Testis (tissue), 5 donors: ENCODE measurements at places on chromosomes 16 and 17. TPM values are rescaled to one million over a fixed set of nuclear protein-coding genes. Genes with fewer than 3 reads are reported as not detected.

GRCh38 chr17:75012096-75012345, 449 bp upstream of the MRPL58 start:
- DNase-seq, result no peak
- H3K27ac ChIP-seq, result peak overlapping the region; percentile 68
- H3K4me1 ChIP-seq, result peaks cover 8% of the 10 kb centered on the region
- peak overlapping the region; percentile 72 for H3K4me3 ChIP-seq
- H3K36me3 ChIP-seq, result no peaks in the 10 kb centered on the region

Gene HOXB4
- 1.6 TPM for total RNA-seq

GRCh38 chr16:56269281-56269680, 78.0 kb downstream of the GNAO1 start:
- H3K4me3 ChIP-seq, result no peak overlapping the region
- H3K36me3 ChIP-seq, result no peaks in the 10 kb centered on the region
- H3K27me3 ChIP-seq, result no peaks in the 10 kb centered on the region

- no peaks in the 10 kb centered on the region for H3K36me3 ChIP-seq
- H3K4me3 ChIP-seq, result no peak overlapping the region
- H3K27ac ChIP-seq, result no peak overlapping the region
- H3K27me3 ChIP-seq, result no peaks in the 10 kb centered on the region
- DNase-seq, result no peak
These were observed 31.9 kb upstream of the ANKFN1 start for GRCh38 chr17:56121191-56122051.

GRCh38 chr16:2476741-2477140, 1.8 kb downstream of the TBC1D24 start:
- no peak for DNase-seq
- H3K4me1 ChIP-seq, result peaks cover 11% of the 10 kb centered on the region
- no peaks in the 10 kb centered on the region for H3K36me3 ChIP-seq
- no peak overlapping the region for H3K4me3 ChIP-seq
- no peak overlapping the region for H3K27ac ChIP-seq
- H3K27me3 ChIP-seq, result no peaks in the 10 kb centered on the region

Gene SCGB1C2
- not detected for total RNA-seq

Gene MYCBPAP
- 91.7 TPM for total RNA-seq

GRCh38 chr17:10776381-10776780, 27.5 kb downstream of the TMEM238L start:
- no peaks in the 10 kb centered on the region for H3K36me3 ChIP-seq
- H3K27ac ChIP-seq, result peak overlapping the region; percentile 60
- no peaks in the 10 kb centered on the region for H3K27me3 ChIP-seq
- peak; percentile 71 for DNase-seq

GRCh38 chr16:70653406-70653805, 7.0 kb downstream of the IL34 start:
- no peak for DNase-seq
- H3K4me1 ChIP-seq, result peaks cover 8% of the 10 kb centered on the region
- H3K4me3 ChIP-seq, result no peak overlapping the region
- H3K36me3 ChIP-seq, result no peaks in the 10 kb centered on the region

DNA sequence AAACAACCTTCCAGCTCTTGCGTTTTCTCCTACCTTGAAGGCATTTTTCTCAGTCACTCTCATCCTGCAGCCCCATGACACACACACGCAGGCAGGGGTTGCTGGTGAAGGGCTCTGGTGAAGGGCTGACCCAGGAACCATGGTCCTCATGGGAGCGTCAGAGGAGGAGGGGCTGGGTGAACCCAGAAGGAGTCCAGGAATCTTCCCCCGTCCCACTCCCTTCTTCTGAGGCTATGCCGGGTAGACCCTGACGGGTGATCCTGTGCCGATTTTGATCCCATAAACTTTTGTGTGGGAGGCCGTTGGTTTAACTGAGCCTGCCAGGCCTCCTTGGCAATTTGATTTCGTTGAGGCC, 278.4 kb upstream of the FOXF1 start:
- H3K27me3 ChIP-seq, result no peaks in the 10 kb centered on the region
- H3K27ac ChIP-seq, result no peak overlapping the region
- DNase-seq, result no peak
- no peaks in the 10 kb centered on the region for H3K36me3 ChIP-seq
- H3K4me1 ChIP-seq, result no peaks in the 10 kb centered on the region
- H3K4me3 ChIP-seq, result no peak overlapping the region

- DNase-seq, result peak; percentile 84
- no peaks in the 10 kb centered on the region for H3K27me3 ChIP-seq
- H3K4me3 ChIP-seq, result no peak overlapping the region
These were observed 34.3 kb downstream of the SEC14L1 start for GRCh38 chr17:77174928-77175661.

GRCh38 chr16:76963614-76964315, 227.2 kb upstream of the MON1B start:
- H3K4me1 ChIP-seq, result no peaks in the 10 kb centered on the region
- no peak overlapping the region for H3K4me3 ChIP-seq
- H3K27me3 ChIP-seq, result no peaks in the 10 kb centered on the region
- no peaks in the 10 kb centered on the region for H3K36me3 ChIP-seq

- H3K4me1 ChIP-seq, result no peaks in the 10 kb centered on the region
- H3K36me3 ChIP-seq, result no peaks in the 10 kb centered on the region
- no peak for DNase-seq
- no peaks in the 10 kb centered on the region for H3K27me3 ChIP-seq
These were observed 12.7 kb upstream of the RCVRN start for GRCh38 chr17:9917801-9918200.

DNA sequence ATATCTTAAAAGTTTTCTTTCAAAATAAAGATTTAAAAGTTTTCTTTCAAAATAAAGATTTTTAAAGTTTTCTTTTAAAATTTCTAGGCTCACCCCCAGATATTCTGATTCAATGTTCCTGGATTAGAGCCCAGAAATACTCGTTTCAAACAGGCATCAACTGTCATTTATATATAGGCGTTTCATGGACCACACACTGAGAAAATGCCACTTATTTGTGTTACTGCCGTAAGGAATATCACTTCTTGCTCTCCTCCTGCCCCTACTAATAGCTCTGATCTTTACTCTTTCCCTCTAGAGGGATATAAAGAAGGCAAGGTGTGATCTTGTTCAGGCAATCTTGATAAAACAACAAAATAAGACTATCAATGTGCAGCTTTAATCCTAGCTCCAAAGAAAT, 1324.1 kb downstream of the CDH8 start:
- no peak overlapping the region for H3K4me3 ChIP-seq
- no peaks in the 10 kb centered on the region for H3K27me3 ChIP-seq
- no peak for DNase-seq

- H3K36me3 ChIP-seq, result no peaks in the 10 kb centered on the region
- DNase-seq, result no peak
- peaks cover 19% of the 10 kb centered on the region for H3K4me1 ChIP-seq
These were observed 50.6 kb downstream of the SPECC1 start for GRCh38 chr17:20059728-20060188.

DNA sequence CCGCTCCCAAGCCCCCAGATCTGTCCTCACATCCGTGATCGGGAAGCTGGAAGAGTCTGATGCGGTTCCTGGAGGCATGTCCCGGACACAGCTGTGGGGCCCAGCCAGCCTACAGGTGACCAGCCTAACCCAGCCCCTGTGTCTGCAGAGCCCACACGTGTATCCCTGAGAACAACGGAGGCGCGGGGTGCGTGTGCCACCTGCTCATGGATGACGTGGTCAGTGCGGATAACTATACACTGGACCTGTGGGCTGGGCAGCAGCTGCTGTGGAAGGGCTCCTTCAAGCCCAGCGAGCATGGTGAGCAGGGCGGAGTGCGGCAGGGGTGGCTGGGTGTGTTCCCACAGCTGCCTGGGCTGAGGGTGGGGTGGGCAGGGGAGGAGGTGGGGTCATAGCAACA, 30.9 kb downstream of the IL4R start:
- no peaks in the 10 kb centered on the region for H3K27me3 ChIP-seq
- H3K4me3 ChIP-seq, result no peak overlapping the region
- H3K4me1 ChIP-seq, result no peaks in the 10 kb centered on the region
- H3K36me3 ChIP-seq, result no peaks in the 10 kb centered on the region
- no peak for DNase-seq

Gene C16orf46
- 15.2 TPM for total RNA-seq

Gene CACNG1
- not detected for total RNA-seq

DNA sequence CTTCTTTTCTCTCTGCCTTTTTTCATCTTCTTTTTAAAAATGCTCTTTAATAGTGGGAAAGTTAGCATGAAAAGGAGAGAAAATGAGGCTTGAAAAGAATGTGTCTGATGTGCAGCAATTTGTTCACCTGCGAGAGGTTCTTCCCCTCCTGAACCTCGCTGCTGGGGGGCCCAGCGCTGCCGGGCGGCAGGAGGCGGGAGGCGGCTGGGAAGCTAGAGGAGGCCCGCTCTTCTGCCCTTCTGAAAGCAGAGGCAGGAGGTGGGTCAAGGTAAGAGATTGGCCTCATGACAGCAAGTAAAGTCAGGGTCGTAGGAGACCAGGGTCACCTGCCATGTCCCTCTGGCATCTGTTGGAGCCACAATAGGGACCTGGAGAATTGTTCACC, 78.6 kb upstream of the TNRC6C start:
- no peaks in the 10 kb centered on the region for H3K27me3 ChIP-seq
- H3K27ac ChIP-seq, result no peak overlapping the region
- no peaks in the 10 kb centered on the region for H3K36me3 ChIP-seq
- no peak for DNase-seq

- no peaks in the 10 kb centered on the region for H3K4me1 ChIP-seq
- no peak overlapping the region for H3K27ac ChIP-seq
- no peak overlapping the region for H3K4me3 ChIP-seq
- no peak for DNase-seq
- no peaks in the 10 kb centered on the region for H3K27me3 ChIP-seq
- H3K36me3 ChIP-seq, result no peaks in the 10 kb centered on the region
These were observed 30.1 kb downstream of the CIITA start for GRCh38 chr16:10906914-10907756.

DNA sequence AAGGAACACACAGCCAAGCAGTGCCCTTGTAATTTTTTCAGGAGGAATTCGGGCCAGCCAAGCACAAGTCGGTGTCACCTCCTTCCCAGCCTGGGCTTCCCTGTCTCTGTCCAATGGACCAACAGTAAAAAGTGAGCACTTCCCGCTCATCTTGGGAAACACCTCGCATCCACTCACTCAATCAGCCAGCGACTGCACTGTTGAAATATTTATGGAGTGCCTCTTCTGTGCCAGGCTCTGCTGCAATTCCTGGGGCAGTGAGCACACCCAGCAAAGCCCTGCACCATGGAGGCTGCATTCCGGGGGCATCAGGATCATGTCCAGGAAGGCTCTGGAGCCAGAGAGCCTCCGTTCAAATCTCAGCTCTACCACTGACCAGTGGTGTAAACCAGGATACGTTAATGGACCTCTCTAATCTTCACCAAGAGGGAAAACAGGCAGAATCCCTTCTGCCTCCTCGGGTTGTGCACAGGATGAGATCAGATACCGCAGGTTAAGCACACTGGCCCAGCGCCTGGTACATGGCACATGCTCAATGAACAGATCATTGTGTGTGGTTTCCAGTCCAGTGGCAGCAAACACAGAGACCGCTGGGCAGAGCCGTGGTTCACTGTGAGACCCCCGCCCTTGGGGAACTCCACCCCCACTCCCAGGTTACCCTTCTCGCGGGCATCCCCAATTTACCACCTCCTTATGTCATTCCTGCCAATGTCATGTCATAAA, 194.3 kb downstream of the ZNF423 start:
- no peak for DNase-seq
- no peak overlapping the region for H3K27ac ChIP-seq
- H3K4me1 ChIP-seq, result peaks cover 24% of the 10 kb centered on the region
- H3K4me3 ChIP-seq, result no peak overlapping the region

Gene METTL16
- 53.6 TPM for total RNA-seq

- DNase-seq, result no peak
- peaks cover 2% of the 10 kb centered on the region for H3K4me1 ChIP-seq
- H3K36me3 ChIP-seq, result no peaks in the 10 kb centered on the region
- H3K27me3 ChIP-seq, result no peaks in the 10 kb centered on the region
- no peak overlapping the region for H3K4me3 ChIP-seq
These were observed 50.3 kb downstream of the MEOX1 start for GRCh38 chr17:43611230-43611969.

- peaks cover 30% of the 10 kb centered on the region for H3K4me1 ChIP-seq
- no peak overlapping the region for H3K4me3 ChIP-seq
- no peaks in the 10 kb centered on the region for H3K36me3 ChIP-seq
- no peak overlapping the region for H3K27ac ChIP-seq
- H3K27me3 ChIP-seq, result no peaks in the 10 kb centered on the region
- peak; percentile 75 for DNase-seq
These were observed 163.4 kb upstream of the CIBAR2 start for GRCh38 chr16:85275533-85276249.

Gene NUP88
- total RNA-seq, result 196 TPM

DNA sequence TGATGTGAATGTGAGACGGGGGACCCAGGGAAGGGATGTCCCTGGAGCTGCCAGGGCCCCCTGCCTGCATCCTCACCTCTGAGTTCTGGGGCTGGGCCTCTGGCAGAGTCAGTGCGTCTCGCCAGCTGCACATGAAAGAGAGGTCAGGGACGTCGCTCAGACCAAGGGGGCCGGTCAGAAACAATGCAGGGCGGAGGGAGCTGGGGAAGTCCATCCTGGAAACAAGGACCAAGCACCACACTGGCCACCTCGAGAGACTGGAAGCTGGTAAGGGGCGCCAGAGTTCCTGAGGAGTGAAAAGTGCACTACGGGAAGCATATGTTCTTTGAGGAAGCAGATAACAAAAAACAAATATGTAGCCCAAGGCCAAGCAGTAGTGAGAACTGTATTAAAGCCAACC, 2.1 kb downstream of the TAF1C start:
- no peak for DNase-seq
- H3K27ac ChIP-seq, result peak overlapping the region; percentile 33
- H3K4me1 ChIP-seq, result peaks cover 30% of the 10 kb centered on the region
- H3K4me3 ChIP-seq, result no peak overlapping the region
- H3K36me3 ChIP-seq, result no peaks in the 10 kb centered on the region

DNA sequence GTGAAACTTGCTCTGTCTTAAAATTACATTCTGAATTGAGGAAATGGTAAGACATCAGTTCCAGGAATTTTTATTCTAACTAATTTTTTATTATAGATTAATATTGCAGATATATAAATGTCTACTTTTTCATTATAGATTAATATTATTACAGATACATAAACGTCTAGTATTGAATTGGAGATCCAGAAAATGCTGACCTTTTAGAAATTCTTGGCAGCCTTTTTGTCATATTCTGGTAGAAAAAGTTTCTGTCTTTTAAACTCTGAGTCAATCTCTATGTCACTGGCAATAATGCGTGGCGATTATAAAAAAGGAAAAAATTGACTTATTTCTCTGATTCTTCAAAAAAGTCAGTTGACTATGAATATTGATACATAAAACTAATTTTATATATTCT, 8.7 kb downstream of the ERCC4 start:
- no peaks in the 10 kb centered on the region for H3K36me3 ChIP-seq
- no peak for DNase-seq
- H3K4me1 ChIP-seq, result peaks cover 4% of the 10 kb centered on the region
- no peak overlapping the region for H3K27ac ChIP-seq
- H3K27me3 ChIP-seq, result no peaks in the 10 kb centered on the region

- no peaks in the 10 kb centered on the region for H3K36me3 ChIP-seq
- no peaks in the 10 kb centered on the region for H3K27me3 ChIP-seq
- no peaks in the 10 kb centered on the region for H3K4me1 ChIP-seq
- no peak overlapping the region for H3K27ac ChIP-seq
- peak overlapping the region; percentile 31 for H3K4me3 ChIP-seq
- DNase-seq, result no peak
These were observed 7.4 kb downstream of the SNX20 start for GRCh38 chr16:50673496-50674275.

- H3K4me1 ChIP-seq, result peaks cover 33% of the 10 kb centered on the region
- no peak for DNase-seq
- no peak overlapping the region for H3K4me3 ChIP-seq
- H3K27me3 ChIP-seq, result no peaks in the 10 kb centered on the region
- H3K27ac ChIP-seq, result no peak overlapping the region
These were observed 115.1 kb downstream of the HIC1 start for GRCh38 chr17:2170023-2170422.

Gene TOM1L1
- total RNA-seq, result 28.7 TPM
